SHP77 treated with DMSO at 0.1 percent for 48 hours (cell line): ENCODE measurements at places on chromosomes 2 and 18.

GRCh38 chr2:196294516-196294909 is 123.1 kb upstream of the STK17B start:
- no peak for DNase-seq

DNA sequence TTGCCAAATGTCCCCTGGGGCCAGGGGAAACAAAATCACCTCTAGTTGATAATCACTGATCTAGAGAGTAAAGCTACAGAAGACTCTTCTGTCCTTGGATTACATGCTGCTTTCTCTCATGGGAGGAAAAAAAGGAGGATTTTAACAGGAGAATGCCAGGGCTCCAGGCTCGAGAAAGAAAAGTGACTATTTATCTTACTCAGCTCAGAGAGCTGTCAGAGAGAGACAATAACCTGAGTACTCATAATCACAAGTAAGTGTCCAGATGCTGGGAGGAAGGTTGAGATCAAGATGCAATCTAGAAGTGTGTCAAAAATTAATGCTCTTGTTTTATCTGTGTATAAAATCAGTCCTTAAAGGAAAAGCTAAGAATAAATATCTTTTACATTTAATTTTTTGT is 133.3 kb downstream of the PTRHD1 start:
- DNase-seq = no peak

- no peak for DNase-seq
Observed at GRCh38 chr2:109193807-109194619, 65.0 kb downstream of the SH3RF3 start.

DNA sequence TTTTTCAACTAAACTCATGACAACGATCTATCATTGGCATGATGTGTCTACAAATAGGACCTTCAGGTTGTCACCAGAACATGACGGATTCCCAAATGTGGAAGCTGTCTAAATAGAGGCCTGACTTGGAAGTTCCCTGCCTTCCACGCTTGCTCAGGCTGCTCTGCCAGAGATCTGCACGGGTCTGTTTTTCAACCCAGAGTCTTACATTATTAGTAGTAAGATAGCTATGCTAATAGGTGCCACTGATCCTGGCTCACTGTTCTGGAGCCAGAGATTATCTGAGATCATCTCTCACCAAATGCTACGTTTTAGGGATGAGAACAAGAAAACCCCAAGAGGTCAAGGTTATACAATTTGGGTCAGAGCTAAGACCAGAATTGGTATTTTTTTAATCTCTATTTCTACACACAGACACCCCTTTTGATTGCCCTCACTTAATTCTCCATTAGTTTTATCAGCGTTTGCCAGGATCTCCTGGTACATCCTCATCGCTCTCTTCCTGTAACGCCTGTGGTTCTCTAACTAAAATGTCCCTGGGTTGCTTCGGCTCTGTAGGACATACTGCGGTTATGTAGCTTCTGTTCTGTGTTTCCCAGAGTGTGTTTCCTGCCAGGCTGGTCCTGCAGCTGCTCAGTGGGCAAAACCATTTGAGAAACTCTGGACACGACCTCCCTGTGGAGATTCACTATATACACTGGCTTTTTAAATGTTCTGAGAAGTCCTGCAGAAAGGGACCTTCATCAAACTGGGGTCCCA is 5.7 kb downstream of the CDC42EP3 start:
- DNase-seq = no peak

DNA sequence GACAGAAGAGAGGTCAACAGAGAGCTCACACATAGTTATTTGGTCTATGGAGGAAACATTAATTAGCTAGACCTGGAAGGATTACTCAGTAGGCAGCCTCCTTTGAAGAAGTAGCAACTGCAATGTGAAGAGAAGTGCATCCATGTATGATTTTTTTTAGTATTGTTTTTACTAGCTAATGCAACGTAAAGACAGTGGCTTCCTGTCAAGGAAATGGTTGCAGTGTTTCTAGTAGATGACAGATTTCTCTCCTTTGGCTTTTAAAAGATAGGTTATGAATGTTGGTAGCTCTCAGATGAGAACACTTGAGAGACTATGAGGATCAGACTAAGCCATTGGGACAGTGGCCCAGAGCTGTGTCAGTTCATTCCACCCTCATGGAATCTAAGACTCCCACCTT is 175.8 kb downstream of the AGPS start:
- no peak for DNase-seq

DNA sequence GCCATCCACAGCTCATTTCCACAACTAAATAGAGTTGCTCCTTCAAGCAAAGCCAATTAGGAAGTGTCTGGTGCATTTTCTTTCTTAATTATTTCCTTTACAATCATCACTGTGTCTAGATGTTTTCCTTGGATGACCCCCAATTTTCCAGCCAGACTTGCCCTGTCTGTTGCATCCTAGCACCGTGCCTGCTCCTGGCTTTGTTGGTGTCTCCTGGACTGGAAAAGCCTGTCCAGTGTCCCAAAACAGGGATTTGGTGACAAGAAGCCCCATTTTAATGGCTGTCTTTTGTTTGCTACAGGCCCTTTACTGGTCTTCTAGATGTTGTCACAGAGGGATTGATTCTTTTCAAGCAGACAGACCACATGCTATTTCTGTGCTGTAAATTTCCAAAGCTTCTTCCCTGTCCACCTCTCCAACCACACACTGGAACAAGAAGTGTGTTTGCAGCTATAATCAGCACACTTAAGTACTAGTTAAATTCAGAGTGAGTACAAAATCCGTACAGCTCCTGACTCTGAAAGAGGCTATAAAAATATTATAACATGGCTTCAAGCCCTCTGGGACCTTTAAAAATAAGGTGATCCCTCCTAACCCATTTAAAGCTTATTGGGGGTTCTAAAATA is 38.4 kb downstream of the RNF144A start:
- no peak for DNase-seq

- DNase-seq = no peak
Observed at GRCh38 chr2:24015562-24016375, 5.9 kb downstream of the MFSD2B start.
